ENCODE measurements at places on chromosomes 1 and 21.

- no peak for DNase-seq
Measured at GRCh38 chr1:220389634-220390033, 117.4 kb upstream of the RAB3GAP2 start.

GRCh38 chr1:90386899-90387720 is 330.0 kb downstream of the BARHL2 start:
- DNase-seq = peak; percentile 76

GRCh38 chr1:5744341-5744740 is 247.9 kb downstream of the NPHP4 start:
- no peak for DNase-seq

- no peak for DNase-seq
Measured at GRCh38 chr1:86470859-86471258, 2.1 kb downstream of the CLCA1 start.

GRCh38 chr1:226862890-226863289 is 7.5 kb upstream of the PSEN2 start:
- DNase-seq = no peak

GRCh38 chr1:149917571-149918144 is at the start of gene SV2A:
SV2A (minus strand) TSS chr1:149917844; CDS start chr1:149913840, 4,004 bp downstream.
- DNase-seq = no peak

- no peak for DNase-seq
Measured at GRCh38 chr1:47257224-47257623, 25.2 kb upstream of the TAL1 start.

- DNase-seq = peak; percentile 77
Measured at GRCh38 chr1:7265771-7266371, 480.6 kb downstream of the CAMTA1 start.

GRCh38 chr1:232676307-232676706 is 46.4 kb upstream of the SIPA1L2 start:
- no peak for DNase-seq

GRCh38 chr1:202104073-202104472 is 18.6 kb upstream of the GPR37L1 start:
- no peak for DNase-seq

GRCh38 chr1:174230399-174230798 is 71.1 kb downstream of the RABGAP1L start:
- DNase-seq = no peak

DNA sequence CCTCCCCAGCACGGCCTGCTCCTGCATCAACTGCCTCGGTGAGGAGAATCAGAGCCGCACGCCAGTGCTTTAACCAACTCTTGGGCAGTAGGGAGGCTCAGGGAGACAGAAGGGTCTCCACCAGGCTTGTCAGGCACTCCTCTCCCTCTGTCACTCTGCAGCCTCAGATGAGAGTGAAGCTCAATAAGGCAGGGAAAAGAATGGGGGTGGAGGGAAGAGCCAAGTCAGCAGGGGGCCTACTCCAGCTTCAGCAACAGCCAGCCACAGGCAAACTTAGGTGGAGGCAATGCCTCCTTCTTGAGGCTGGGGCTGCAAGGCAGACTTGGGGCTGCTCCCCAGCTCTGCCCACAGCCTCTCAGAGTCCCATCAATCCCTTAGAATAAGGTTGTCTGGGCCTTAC is 51.8 kb upstream of the A3GALT2 start:
- DNase-seq = no peak

GRCh38 chr1:203216274-203217138 is 13.0 kb downstream of the CHIT1 start:
- peak; percentile 34 for DNase-seq

DNA sequence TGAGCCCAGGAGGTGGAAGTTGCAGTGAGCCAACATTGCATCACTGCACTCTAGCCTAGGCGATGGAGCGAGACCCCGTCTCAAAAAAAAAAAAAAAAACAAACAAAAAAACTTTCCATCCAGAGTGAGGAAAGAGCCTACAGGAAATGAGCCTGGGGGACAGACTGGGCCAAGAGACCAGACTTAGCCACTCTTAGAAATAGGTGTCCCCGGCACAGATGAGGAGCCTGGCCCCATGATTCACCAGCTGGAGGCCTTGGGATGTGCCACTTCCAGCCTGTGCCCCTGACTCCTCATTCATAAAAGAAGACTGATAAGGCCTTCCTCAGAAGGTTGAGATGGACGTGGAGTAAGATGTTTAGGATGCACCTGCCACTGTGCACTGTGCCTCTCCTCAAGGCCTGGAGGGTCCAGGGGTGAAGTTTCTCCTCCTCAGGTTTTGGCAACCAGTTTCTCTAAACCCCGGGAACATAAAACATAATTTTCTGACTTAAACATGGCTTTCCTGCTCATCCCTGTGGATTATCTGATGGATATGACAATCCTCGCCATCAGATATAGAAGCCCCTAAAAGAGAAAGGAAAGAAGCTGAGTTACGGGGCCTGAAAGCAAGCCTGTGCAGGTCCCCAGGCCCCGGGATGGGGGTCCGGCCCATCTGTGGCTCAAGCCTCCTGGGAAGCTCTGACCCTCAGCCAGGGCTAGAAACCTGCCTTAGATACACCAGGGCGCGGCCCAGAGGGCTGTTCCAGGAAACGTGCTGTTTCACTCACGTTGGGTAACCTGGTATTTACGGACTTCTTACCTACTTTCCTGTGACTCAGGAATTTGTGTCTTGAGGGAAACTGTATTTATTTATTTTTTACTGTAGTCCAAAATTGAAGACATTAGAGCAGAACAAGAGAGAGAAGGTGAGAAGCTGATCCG is 26.0 kb downstream of the MX1 start:
- no peak for DNase-seq

GRCh38 chr21:35585878-35586277 is 474.4 kb downstream of the SETD4 start:
- no peak for DNase-seq

DNA sequence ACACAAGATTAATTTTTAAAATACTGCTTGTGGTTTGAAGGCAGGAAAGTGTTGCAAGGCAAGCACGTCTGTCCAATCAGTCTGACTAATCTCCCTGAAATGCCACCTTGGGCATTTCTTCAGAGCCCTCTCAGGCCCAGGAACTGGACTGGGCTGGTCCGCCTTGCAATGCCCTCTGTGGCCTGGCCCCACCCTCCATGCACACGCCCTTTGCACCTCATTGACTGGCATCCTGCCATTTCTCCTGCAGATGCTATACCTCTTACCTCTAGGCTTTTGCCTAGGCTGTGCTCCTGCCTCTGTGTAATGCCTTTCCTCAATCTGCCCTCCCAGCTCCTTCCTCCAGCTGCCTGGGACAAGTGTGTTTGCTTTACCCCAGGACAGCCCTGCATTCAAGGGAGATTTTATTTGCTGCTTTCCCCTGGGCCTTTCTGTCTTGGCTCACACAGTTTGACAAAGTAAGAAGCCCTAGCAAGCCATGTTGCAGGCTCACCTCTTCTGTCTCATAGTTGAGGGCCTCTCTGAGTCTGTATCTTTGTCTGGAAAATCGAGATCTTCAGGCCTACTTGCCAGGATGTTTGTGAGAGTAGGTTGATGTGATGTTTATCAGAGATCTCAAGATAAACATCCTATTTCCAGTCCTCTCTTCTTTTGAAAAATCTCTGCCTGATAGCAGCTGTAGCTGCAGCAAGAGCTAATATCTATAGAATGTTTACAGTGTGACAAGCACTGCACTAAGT is 149.2 kb upstream of the JUN start:
- DNase-seq = peak; percentile 86

DNA sequence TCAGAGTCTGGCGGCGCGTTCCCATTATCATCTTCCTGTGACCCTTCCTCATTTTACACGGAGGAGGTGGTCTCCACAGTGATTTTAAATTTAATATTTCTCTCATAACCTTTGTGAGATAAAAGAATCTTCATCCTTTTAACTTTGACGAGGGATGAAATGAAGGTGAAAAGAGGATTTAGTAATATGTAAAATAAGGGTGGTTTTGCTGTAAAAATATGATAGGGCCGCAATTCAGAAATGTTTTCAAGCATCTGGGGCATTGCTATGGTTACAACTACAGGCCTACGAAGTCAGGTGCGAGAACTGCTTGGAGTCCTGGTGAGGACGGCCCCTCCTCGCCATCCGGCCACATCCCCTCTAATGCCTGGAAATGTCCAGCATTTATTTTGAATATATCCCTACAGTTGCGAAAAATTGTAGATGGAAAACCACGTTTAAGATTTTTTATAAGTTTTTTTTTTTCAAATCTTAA is 422 bp upstream of the RSBN1 start:
- no peak for DNase-seq

GRCh38 chr1:229316166-229316565 is 26.7 kb downstream of the CCSAP start:
- no peak for DNase-seq

DNA sequence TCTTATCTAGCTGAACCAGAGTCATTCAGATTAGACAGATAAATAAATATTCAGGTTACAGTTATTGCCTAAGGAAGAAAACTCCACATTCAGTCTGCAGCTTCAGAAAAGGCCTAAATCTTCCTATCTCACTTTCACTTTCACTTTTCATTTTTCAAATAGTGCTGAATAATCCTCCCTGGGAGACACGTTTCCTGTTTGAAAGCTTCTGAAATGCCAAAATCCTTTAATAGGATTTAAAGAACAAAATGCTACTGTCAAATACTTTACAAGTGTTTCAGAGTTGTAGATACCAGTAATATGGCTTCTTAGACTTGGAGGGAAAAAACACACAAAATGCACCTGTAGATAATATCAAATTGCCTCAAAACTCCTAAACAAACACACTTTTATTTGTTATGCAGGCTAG is 3.9 kb downstream of the PSMB2 start:
- no peak for DNase-seq

GRCh38 chr1:168772428-168773060 is 43.5 kb upstream of the DPT start:
- DNase-seq = no peak

DNA sequence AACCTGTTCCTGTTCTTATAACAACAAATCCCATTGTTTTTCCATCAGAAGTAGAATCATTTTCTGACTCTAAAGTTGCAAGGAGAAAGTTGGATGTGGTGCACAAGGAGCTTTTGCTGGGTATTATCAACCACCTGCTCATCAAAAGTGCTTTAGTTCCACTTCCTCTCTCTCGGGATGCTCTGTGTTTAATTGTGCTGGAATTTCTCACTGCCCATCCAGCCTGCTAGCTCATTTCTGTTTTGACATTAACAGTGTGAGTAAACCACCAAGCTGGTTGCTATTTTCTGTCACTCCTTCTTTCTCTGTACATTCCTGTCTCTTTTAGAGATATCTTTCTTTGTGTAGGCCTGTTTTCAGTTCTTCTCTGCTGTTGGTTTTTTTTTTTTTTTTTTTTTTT is 6.0 kb downstream of the KDM4A start:
- no peak for DNase-seq

GRCh38 chr1:43901196-43901961 is 32.2 kb upstream of the ARTN start:
- no peak for DNase-seq

Measured in HS-5 (cell line).